NCI-H2081 treated with DMSO at 0.1 percent for 48 hours (cell line): ENCODE measurements at places on chromosomes 3 and 15.

- DNase-seq: no peak
Measured at GRCh38 chr3:60573494-60573893, 677.8 kb downstream of the FHIT start.

- no peak for DNase-seq
Measured at GRCh38 chr3:43126536-43126935, 20.7 kb upstream of the POMGNT2 start.

DNA sequence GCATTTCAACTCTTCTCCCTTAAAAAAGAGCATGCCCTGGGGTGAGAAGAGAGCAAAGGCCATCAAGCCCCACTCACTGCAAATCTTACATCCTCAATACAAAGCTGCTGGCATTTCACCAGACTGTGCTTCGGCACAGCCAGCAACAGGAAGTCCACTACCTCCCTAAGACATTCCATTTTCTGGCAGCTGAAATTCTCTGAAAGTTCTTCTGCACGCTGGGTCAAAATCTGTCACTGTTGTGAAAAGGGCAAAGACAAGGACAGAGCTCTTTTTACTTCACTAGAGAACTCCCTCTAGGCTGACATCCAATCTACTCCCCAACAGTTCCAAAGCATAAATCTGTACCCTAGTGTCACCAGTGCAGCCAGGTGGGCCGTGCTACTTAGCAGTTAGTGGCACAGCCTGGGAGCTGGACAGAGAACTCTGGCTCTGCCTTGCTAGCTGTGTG lies 6.3 kb downstream of the MTMR10 start:
- no peak for DNase-seq

- no peak for DNase-seq
Measured at GRCh38 chr3:149091983-149092382, 5.7 kb upstream of the HLTF start.

DNA sequence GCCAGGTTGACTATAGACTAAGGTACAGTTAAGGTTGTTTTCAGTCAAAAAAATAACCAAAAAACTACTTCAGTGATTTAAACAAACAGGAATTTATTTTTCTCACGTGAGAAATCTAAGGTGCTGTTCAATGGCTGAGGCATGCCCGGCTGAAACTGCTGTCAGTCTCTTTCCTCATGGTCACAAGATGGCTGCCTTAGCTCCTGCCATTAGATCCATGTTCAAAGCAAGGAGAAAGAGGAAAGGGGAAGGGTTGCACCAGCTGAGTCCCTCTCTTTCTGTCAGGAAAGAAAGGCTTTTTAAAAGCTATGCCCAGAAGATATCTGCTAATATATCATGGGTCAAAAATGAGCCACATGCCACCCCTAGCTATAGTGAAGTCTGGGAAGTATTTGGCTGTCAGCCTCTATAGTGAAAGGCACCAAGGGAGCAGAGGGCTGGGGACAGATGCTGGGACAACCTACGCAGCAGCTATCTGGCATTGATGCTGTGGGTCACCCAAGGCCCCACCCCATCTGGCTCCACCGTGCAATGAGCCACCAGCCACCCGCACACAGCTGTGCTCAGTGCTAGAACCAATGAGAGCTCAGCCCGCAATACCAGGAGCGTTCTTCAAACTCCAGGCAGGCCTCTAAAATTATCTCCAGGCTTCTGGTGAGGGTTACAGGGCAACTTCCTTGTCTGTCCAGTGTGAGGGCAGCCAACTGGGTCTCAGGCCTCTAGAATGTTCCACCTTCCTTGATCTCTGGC lies 64.7 kb upstream of the GATA2 start:
- DNase-seq: no peak
